ENCODE measurements at places on chromosomes 7 and 10.

DNA sequence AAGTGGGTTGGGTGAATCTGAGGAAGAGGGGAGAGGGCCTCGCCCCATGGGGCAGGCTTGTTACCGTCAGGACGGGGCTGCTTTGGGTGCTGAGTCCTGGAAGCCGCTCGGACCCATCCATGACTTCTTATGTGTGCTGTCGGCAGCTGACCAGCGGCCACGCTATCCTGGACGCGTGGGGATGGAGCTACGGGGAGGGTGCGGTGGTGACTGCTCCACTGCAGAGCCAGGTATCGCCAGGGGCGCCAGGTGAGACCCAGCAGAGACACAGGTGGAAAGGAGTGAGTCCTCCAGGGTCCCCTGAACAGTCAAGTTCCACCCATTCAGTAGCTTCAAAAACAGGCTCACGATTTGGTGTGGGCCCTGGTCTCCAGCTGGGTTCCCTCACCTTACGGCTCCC, 10.6 kb upstream of the FAM20C start:
- no peak for DNase-seq

DNA sequence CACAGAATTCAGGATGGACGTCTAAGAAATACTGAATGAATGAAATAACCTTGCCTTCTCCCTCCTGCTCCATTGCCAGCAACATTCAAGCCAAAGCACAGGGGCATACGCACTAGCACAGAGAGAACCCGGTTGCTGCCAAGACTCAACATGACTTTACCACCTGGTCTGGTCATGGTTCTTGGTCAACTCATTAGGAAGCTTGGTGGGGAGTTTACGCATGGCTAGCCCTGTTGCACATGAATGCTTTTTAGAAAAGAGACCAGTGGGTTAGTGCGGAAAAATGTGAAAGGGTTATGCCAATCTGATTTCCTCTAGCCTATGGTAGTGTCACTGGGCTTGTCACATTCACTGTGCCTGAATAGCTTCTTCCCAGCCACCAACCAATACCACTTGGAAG, 187.6 kb upstream of the NEBL start:
- DNase-seq: no peak

GRCh38 chr10:45444976-45445898, 71.2 kb downstream of the ALOX5 start:
- no peak for DNase-seq

DNA sequence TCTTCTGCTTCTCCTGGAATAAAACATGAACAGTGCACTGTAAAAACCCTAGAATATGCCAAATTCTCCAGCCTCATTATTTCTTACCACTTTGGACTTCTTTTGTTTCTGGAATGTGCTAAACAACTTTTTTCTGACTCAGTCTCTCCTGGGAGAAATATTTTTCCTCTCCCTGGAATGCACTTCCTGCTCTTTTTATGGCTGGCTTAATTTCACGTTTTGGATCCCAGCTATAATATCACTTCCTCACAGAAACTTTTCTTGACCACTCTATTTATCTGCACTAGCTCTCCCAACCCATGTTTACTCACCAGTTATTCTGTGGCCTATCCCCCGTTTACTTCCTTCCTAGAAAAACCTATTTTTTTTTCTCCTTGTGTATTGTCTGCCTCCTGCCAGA, 26.7 kb downstream of the ABCB5 start:
- no peak for DNase-seq

GRCh38 chr10:36256166-36256565, 614.1 kb upstream of the FZD8 start:
- DNase-seq: no peak

DNA sequence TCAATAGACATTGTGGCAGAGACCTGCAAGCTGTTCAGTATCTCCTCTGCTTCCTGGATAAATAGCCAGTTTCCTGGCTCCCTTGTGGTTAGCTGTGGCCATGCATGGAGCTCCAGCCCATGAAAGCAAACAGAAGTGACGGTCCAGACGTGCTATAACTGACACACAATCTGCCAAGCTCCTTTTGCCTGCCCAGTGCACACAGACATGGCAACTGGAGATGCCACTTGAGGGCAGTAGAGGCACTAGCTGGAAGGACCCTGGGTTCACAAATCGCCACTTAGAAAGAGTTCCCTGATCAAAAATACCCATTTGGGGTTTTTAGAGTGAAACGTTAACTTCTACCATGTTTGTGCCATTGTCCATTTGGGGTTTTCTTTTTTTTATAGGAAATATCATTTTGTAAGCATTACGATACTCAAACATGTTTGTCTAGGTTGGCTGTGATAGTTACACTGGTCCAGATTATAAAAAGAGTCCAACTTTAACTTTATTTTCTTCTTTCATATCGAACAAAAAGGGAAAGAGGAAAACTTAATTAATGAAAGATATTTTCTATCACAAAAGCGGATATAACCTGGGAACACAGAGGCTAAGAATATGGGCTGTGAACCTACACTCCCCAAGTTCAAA, 31.3 kb downstream of the KIN start:
- no peak for DNase-seq

DNA sequence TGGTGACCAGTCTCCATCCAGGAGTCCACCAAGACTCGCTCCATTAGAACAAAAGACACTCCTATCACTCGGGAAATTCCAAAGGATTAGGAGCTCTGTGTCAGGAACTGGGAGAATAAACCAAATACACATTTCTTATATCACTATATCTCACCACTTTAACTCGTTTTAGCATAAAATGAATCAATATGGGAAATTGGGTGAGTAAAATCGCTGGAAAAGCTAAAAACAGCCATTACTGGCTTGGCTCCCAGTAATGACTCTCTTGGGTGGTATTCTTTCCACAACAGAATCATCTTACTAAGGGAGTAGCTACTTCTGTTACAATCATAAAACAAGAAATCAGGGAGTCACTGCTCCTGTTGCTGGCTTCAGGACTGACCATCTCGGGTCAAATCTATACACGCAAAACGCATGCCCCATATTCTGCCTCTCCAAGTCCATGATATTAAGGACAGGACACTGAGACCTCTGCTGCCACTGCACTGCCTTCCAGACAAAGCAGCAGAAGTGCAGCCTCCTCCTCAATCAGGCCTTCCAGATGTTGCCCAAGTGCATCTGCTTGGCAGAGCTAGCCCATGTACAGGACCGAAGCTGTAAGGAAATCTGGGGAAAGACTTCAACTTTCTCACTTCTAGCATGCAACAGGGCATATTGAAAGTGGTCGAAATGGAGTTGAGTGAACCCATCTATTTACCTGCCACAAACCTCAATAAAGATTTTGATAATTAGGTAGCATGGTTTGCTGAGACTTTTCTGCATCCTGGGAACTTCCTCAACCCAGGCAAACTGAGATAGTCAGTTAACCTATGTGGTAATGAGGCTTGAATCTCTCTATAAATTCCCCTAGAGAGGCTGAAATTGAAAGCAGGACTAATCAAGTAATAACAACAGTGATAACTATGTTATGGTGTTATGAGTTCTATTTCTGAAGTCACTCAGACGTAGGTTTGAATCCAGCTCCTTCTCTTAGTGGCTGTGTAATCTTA, 14.4 kb upstream of the PANK1 start:
- no peak for DNase-seq

- no peak for DNase-seq
Measured at GRCh38 chr7:117654780-117655179, 175.0 kb downstream of the CFTR start.

DNA sequence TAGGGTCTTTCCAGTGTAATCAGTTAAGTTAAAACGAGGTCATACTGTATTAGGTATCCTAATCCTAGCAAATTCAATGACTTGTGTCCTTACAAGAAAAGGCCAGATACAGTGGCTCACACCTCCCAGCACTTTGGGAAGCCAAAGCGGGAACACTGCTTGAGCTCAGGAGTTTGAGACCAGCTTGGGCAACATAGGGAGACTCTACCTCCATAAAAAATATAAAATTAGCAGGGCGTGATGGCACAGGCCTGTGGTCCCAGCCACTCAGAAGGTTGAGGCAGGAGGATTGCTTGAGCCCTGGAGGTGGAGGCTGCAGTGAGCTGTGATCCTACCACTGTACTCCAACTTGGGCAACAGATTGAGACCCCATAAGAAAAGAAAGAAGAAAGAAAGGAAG, 61.1 kb downstream of the CXCL12 start:
- DNase-seq: no peak

DNA sequence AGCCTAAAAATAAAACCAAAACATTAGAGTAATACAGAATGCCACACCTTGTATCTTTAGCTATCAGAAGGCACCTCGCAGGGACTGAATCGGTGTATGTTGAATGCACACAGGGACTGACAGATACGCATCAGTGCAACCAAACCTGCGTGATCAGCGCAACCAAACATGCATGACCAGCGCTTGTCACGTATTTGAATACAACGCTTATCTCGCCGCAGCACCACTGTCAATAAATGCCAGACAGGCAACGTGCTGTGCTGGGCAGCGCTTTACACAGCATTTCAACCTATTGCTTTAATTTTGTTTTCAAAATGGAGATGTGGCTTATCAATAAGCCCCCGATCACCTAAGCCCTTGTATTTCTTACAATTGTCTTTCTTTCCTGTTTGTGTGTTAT, 242.4 kb downstream of the SFMBT2 start:
- DNase-seq: no peak

DNA sequence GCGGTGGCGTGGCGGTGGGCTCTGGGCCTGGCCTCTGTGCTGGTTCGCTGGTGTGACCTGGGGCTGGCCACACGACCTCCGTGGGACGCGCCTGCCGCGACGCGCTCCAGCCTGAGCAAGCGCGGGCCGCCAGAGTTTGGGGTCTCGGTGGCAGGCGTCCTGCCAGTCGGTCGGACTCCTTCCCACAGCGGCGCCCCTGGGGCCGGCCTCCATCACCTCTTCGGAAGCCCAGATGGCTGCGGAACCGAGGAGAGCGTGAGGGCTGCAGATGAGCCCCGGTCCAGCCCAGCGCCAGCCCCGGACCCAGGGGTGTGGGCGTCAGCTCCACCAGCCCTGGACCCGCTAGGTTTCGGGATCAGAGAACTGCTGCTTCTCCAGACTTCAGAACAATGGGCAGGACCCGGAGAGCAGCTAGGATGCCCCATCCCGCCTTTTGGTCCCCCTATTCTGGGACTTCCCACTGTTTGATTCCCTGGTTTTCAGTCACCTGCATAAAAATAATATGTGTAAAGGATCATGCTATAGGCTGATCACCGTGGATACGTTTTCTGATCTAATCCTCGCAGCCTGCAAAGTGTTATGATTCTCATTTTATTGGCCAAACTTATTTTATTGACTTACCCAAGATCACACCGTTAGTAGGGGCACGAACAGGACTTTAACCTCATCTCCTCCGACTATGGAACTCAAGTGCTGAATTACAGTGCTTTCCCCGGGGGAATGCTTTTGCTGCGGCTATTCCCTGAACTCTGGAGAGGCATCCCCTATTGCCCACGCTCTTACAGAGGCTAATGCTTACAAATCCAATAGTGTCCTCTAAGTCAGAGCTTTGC, 2.8 kb downstream of the CYP26C1 start:
- no peak for DNase-seq

DNA sequence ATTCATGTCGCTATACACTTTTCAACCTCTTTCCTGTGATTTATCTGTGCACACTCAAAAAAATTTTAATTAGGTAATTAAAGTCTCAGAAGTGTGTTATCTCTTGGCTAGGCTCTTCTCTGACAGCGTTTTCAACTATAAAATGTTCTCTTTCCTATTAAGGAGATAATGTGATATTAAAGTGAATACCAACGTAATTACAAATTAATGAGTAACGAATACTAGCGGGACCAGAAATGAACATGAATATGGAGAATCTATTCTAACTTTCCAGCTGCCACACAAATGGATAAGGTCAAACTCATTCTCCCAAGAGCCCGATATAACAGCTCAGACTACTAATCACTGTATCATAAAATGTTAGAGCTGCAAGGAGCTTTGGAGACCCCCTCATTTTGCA, 12.0 kb downstream of the COL1A2 start:
- no peak for DNase-seq

DNA sequence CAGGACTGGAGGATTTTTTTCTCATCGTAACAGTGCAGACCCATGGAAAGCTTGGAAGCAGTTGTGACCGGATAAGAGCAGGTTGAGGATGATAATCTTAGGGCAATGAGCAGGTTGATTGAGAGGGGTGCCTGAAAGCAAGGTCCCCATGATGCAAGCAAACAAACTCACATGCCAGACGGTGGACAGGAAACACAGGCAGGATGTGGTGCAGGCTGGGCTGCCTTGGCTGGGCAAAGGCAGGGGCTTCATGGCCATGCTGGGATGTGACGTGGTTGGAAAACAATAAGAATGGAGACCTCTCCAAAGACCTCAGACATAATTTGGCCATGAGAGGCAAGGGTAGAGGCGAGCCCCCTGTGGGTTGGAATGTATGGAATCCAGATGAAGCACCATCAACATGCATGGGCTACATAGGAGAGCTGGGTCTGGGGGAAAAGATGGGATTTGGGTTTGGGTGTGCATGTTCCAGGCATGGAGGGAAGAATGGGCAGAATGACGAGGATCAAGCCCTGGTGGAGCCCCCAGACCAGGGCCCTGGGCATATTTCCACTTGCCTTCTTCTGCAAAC, 58.3 kb downstream of the IKZF1 start:
- no peak for DNase-seq

DNA sequence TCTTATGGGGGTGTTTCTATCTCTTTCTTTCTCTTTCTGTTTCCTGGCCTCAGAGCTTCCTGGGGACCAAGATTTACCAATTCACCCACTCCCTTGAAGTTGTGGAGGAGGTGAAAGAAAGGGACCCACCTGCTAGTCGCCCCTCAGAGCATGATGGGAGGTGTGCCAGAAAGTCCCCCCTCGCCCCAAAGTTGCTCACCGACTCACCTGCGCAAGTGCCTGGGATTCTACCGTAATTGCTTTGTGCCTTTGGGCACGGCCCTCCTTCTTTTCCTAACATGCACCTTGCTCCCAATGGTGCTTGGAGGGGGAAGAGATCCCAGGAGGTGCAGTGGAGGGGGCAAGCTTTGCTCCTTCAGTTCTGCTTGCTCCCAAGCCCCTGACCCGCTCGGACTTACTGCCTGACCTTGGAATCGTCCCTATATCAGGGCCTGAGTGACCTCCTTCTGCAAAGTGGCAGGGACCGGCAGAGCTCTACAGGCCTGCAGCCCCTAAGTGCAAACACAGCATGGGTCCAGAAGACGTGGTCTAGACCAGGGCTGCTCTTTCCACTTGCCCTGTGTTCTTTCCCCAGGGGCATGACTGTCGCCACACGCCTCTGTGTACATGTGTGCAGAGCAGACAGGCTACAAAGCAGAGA, 12.2 kb downstream of the AQP1 start:
- DNase-seq: no peak

DNA sequence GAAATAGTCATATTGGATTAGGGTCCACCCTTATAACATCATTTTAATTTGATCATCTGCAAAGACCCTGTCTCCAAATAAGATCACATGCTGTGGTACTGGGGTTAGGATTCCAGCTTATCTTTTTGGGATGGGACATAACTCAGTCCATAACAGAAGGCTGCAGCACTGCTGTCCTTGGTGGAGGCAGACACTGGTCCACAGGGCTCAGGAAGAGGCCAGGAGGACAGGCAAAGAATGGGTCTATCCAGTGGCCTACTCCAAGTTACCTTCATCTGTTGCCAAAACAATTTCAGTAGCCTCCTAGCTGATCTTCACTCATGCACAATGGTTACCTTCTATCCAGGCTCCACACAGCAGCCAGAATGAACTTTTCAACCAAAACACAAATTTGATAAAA, 387.0 kb downstream of the GRID1 start:
- DNase-seq: no peak

GRCh38 chr10:75508814-75509306, 77.4 kb downstream of the LRMDA start:
- DNase-seq: no peak

GRCh38 chr10:75954486-75954885, 523.1 kb downstream of the LRMDA start:
- DNase-seq: no peak

GRCh38 chr7:127652333-127653248, 597 bp downstream of the SND1 start:
- no peak for DNase-seq

Data from left renal cortex interstitium (tissue), 4 donors.